ENCODE measurements at places on chromosomes 3 and 15.
A peak's percentile ranks its signal among the peaks of the same experiment; 100 is the strongest.

DNA sequence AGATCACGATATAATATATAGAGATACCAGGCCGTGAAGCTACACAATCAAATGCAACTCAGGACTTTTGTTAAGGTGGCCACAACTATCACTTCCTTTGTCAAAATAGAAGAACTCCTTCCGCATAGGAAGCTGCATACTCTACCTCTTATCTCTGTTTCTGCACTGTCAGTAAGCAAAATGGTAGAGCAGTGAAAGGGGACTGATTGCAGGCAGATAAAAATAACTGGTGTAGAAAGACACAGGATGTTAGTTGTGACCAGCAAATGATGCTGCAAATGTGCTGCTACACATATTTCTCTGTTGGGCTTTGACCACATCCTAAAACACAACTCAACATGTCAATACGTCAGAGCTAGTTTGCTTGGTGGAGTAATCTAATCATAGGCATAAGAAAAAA, 16.3 kb upstream of the TRAT1 start:
- no peak for DNase-seq

GRCh38 chr15:72285927-72286516, 13.7 kb upstream of the PARP6 start:
- no peak for DNase-seq

DNA sequence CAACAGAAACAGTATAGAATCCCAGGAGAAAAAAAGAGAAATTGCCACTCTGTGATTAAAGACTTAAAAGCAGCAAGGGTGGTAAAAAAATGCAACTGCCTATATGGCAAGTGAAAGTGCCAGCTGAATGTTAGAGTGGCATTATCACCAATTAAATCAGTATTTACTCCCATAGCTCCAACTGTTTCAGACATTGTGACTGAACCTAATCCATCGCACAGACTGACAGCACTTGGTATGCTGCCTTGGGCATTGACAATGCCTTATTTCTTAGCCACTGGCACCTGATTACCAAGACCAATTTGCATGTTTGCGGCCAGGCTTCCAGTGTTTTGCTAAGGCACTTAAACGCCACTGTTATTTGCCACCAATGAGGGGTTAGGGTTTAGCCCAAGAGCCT, 201.9 kb upstream of the NECTIN3 start:
- no peak for DNase-seq

DNA sequence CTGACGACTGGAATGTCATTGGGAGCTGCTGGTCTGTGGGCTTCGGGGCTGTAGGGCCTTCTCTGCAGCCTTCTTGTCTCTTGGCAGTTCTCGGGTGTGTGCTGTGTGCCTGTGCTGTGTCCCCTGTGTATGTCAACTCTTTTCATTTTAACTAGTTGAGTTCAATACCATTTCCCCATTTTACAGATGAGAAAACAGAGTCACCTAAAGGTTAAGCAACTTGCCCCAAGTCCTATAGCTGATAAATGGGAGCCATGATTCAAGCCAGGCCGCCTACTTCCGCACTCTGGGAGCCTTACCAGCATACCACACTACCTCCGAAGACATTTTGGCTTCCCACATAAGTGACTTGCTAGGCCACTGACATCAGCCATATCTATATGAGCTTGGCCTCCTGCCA, 85.7 kb downstream of the FAM81A start:
- DNase-seq: no peak

GRCh38 chr15:100235030-100235617, 106.7 kb downstream of the ADAMTS17 start:
- DNase-seq: no peak

DNA sequence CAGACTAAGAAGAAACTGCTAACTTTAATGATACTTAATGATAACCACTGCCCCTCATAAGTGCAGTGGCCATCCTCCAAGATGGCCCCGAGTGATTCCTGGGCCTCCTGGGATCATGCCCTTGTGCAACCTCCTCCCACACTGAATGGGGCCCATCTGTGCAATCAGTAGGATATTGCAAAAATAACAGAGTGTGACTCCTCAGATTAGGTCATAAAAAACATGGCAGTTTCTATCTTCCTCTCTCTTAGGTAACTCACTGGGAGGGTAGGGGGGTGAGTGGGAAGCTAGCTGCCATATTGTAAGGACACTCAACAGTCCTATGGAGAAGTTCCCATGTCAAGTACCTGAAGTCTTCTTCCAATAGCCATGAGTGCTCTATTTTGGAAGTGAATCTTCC, 173.0 kb downstream of the SHQ1 start:
- DNase-seq: no peak

- DNase-seq: no peak
These were observed 116.1 kb downstream of the KLF13 start for GRCh38 chr15:31442699-31443111.

GRCh38 chr15:43440721-43441281, 52.2 kb downstream of the TP53BP1 start:
- peak; percentile 24 for DNase-seq

- DNase-seq: peak; percentile 67
These were observed 49.0 kb downstream of the KY start for GRCh38 chr3:134601539-134602439.

DNA sequence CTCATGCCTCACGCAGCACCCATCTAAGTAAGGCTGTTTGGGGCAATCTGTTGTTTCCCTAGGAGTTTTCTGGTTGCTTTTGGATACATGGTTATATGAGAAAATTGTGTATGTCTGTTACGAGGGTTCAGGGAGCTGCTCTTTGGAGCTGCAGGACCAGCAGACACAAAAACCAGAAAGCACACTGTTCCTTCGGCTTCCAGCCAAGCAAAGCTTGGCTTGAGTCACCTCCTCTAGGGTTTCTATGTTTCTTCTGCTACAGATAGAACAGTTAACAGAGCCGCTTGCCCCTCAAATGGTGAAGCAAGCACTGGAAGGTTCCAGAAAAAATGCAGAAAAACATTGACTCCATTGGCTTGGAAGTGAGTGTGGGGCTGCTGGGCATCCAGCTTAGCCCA, 49.2 kb upstream of the CTDSPL start:
- no peak for DNase-seq

DNA sequence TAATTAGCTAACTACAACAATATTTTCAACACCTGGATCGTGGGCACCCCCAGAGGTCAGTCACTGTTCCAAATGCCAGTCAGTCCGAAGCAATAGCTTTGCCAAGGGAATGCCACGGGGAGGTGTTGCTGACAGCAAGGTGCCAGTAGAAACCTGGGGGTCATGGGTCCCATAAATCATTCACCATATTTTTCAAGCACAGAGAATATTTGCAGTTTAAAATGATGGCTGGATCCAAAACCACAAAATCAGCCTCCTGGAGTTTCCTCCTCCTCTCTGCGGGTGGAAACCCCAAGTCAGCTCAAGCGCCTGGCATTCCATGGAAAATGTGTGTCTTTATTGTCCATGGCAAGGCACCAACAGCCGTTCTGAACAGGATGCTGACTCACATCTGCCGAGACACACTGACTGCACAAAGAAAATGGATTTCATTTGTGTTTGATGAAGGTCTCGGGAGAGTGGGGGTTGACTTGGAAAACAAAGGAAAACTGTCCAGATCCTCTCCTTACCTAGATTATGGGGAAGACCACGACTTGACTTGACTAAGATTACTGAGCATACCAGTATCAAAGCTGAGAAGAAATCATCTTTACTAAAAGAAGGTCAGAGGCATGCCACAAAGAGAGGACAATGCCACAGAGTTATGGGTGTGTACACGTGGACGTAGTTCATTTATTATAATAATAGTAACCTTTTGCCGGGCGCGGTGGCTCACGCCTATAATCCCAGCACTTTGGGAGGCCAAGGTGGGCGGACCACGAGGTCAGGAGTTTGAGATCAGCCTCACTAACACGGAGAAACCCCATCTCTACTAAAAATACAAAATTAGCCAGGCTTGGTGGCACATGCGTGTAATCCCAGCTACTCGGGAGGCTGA, 26.4 kb downstream of the ANXA2 start:
- DNase-seq: no peak
